ENCODE measurements at places on chromosomes 6 and 20.
A peak's percentile ranks its signal among the peaks of the same experiment; 100 is the strongest.

DNA sequence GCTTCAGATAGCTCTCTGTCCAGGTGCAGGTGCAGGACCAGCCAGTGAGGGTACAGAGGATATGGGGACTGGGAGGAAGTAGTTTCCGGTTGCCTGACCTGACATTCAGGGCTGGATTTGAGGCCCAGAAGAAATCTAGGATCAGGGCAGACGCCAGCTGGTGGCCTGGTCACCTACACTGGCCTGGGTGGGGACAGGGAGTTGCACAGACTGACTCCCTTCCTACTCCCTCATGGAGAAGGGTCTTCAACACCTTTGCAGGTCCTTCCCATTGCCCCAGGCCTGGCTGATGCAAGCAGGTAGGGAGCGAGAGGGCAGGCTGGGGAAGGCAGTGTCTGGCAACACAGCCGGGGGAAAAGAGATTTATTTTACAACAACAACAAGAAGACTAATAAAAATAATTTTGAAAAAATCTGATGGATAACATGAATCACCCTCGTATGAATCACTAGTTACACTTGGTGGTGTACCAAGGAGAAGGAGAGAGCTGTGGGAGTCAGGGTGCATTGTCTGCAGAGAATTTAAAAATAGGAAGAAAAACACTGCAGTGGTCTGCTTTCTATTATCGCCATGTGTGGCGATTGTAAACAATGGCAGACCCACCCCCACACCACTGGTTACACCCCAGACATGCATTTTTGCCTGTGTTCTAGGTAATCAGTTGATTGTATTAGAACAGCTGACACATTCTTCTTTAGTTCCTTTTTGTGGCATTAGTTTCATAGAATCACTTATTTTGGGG is 62.3 kb upstream of the SNX9 start:
- DNase-seq: no peak

- DNase-seq: no peak
Observed at GRCh38 chr20:10040070-10040975, 5.5 kb downstream of the ANKEF1 start.

DNA sequence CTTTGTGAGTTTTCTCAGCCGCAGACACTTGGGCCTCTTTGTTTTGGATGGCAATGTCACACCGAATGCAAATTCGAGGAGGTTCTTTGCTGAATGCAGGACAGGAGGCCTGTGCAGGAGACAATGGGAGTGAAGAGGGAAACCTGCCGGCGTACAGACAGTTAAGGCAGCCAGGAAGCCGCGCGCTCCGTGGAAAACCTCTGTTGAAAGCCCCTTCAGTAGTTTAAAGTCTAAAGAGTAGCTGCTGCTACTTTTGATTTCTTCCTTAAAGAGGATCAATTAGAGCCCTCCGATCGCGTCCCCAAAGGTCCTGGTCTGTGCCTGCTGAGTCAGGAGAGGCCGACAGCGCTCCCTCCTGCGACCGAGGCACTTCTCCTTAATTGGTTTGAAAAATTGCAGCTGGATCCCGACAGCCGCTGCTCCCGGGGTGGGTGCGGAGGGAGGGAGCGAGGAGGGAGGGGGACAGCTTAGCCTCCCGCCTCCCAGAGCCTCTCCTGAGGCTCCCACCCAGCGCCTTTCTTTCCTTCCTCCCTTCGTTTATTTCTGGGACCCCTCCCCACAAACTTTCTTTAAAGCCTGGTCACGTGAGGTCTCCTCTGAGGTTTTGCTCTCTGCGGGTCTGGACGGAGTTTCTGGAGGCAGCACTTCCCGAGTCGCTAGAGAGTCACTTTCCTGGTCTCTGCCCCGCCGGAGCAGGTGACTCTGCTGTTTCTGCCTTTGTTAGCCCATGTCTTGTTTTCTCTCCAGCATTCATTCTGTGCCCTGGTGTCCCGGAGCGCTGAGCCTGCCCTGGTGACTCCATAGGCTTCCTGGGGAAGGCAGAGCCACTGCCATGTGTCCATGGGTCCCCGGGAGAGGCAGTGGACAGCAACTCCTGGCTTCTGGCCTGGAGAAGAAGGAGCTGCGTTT is 22.3 kb upstream of the RPP40 start:
- no peak for DNase-seq

DNA sequence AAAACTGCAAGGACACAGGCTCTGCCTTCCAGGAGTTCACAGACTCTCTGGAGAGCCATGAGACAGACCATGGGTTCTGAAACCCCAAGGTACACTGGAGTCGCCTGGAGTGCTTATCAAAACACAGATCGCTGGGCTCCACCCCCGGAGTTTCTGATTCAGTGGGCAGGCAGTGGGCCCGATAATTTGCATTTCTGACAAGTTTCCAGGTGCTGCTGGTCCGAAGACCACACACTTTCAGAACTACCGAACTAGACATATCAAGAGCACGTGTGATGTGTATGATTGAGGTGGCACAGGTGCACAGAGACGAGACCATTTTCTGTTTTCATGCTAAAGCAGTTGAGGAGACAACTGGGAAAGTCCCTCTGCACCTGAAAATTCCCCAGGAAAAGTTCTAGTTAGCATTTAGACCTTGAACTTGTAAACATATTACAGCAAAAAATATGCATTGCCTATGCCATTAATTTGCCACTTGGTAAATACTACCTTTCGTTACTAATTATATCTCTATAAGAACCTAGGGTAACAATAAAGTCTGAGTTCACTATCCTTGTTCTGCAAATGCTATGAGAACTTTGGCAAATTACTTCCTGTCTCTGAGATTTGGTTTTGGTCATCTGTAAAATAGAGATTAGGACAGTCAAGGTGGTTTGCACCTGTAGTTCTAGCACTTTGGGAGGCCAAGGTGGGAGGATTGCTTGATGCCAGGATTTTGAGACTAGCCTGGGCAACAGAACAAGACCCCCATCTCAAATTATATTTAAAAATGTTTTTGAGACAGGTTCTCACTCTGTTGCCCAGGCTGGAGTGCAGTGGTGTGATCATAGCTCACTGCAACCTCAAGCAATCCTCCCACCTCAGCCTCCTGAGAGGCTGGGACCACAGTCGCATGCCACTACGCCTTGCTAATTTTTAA is 14.3 kb upstream of the PIM1 start:
- DNase-seq: peak; percentile 69

DNA sequence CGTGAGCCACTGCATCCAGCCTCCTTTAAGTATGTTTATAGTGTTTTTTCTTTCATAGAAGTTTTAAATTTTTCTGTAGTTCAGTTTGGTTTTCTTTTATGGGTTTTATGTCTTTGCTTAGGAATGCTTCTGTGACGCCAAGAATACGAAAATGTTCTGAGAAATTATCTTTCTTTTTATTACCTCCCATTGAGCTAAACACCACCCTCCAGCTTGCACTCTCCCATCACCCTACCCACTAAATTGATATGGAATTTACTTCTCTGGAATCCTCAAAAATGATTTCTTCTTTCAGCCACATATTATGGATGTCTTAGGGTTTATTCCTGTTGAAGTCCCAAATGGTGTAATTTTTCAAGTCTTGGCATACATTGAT is 38.1 kb downstream of the JARID2 start:
- DNase-seq: no peak

DNA sequence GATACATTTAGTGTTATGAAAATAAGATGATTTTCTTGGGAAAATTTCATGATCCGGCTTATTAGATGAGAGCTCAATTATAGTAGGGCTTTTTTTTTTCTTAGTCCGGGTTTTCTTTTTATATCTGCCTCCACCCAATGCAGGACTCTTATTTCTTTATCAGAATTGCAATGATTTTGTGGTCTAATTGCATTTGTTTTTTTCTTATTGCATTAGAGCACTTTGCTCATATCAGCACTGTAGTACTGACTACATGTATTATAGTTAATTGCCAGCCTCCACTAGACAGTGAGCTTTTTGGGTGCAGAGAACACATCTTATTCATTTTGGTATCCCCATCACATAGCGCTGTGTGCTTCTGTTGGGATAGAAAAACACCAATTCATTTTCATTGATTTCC is 50.0 kb downstream of the FBXO5 start:
- no peak for DNase-seq

DNA sequence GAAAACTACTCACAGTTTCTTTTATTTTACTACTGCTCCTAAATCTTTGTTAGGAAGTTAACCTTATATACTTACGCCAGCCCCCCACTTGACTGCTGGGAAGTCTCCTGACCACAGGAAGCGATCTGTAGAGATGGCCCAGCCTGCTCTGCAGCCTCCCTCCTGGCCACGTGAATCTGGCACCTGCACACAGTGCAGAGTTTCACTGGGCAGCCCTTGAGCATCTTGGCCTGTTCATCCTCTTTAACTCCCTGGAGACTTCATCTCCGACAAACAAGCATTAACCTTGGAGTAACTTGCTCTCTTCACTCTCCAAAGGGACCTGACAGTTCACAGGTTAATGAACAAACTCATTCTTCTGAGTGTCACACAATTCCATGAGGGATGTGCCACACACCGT is 294.1 kb downstream of the BTBD9 start:
- no peak for DNase-seq

GRCh38 chr6:159103396-159104162 is 58.8 kb upstream of the TAGAP start:
- no peak for DNase-seq

GRCh38 chr6:51562198-51562597 is 525.2 kb downstream of the PKHD1 start:
- no peak for DNase-seq

DNA sequence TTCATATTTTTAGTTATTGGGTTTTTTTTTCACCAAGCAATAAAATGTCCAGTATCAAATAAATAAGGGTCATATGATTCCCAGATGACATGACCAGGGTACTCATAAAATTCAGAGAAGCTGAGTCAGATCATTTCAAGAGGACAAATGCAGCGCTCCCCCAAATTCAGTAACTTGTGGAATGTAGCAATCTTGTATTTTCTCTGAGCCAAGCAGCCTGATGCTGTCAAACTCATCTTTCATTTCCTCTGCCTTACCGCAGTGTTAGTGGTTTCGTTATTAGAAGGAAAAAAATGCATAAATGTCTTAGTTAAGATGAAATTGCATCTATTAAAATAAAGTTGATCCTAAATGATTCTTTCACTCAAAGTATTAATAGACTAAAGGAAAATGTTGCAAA is 57.8 kb upstream of the EDN1 start:
- DNase-seq: no peak

- no peak for DNase-seq
Observed at GRCh38 chr6:136921381-136921935, 643 bp upstream of the SLC35D3 start.
